ENCODE measurements at places on chromosomes 7 and 10.

DNA sequence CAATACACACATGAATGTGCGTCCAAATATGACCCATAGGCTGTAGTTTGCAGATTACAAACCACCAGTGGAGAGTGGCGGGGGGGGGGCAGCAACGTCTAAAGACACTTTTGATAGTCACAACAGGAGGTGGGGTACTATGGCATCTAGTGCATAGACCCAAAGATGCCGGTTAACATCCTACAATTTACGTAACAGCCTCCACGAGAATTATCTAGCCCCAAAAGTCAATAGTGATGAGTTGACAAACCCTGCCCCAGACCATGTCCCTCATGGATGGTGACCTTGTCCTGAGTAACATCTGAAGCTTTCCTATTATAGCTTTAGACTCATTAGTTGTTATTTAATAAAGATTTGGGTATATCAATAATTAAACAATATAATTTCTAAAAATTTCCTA, 31.6 kb downstream of the USP6NL start:
- DNase-seq: no peak

DNA sequence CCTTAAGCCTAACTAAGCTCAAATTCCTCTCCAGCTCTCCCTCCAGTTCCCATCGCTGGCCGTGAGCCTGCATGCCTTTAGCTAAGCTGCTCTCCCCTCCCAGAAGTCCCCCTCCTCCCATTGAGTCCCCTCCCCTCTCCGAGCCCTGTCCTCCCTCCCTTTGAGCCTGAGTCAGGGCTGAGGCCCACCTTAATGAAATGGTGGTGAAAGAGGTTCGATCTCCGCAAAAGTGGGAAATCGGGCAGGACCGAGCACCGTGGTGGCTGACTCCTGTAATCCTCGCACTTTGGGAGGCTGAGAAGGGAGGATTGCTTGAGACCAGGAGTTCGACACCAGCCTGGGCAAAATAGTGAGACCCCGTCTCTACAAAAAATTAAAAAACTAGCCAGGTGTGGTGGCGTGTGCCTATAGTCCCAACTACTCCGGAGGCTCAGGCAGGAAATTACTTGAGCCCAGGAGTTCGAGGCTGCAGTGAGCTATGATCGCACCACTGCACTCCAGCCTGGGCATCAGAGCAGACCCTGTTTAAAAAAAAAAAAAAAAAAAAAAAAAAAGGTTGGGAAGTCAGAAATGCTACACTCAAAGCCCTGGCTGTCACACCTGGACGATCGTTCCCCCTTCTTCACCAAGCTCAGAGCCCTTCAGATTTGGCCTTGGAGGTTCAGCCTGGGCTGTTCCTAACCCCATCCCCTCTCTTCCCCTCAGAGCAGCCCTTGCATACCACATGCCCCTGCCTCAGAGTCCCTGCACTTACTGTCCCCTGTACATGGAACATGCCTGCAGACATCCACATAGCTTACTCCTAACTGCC, 995 bp upstream of the CLDN3 start:
- DNase-seq: no peak

DNA sequence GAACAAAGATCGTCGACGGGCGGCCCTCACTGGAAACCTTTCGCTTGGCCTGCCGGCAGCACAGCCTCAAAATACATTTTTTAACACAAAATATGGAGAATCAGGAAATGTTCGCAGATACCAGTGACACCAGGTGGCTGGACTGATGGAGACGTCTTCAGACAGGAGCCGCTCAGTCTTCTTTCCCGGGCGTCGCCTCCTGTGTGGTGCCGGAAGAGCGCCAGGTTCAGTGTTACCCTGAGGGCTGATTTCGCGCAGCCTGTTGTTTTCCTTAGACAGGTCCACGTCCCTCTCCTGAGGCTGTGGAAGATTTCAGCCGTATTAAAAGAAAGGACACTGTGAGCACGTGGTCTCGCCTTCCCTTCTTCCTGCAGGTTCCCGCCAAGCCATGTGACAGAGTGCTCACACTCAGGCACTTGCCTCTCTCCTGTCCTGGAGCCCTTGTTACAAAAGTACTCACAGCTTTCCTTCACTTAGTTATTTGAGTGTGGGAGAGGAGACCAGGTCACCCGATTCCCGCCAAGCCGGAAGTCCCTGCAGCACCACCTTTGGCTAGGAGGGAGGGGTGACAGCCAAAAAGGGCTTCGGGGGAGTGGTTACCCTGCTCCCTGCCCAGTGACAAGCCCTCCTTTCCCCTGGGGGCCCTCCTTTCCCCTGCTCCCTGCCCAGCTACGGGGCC, 21.7 kb upstream of the PWWP2B start:
- no peak for DNase-seq

DNA sequence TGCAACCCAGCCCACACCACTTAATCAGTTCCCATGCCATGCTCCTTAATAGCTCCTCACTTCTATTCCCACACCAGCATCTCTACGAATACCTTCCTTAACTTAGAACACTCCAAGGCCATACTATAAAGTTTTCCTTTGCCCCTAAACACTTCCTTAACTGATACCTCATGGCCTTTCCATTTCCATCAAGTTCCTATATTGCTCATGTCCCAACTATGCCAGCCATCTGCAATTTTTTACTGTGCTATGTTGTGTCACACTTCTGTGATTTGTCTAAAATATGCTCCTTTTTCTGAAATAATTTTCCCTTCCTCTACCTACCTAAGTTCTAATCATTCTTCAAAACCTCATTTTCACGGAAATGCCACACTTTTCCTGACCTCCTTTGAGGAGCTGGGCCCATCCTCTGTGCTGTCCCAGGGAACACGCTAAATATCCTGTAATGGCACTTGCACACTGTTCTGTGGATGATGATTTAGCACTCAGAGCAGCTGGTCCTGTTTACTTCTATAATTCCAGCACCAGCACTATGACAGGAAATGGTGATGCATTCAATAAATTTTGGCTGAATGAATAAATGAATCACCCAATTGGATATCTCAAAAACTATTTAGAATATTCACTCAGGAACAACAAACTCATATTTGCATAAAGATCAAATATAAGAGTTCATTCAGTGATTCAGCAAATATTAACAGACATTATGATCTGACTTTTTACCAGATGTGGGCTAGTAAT, 266.5 kb upstream of the HGF start:
- DNase-seq: no peak

DNA sequence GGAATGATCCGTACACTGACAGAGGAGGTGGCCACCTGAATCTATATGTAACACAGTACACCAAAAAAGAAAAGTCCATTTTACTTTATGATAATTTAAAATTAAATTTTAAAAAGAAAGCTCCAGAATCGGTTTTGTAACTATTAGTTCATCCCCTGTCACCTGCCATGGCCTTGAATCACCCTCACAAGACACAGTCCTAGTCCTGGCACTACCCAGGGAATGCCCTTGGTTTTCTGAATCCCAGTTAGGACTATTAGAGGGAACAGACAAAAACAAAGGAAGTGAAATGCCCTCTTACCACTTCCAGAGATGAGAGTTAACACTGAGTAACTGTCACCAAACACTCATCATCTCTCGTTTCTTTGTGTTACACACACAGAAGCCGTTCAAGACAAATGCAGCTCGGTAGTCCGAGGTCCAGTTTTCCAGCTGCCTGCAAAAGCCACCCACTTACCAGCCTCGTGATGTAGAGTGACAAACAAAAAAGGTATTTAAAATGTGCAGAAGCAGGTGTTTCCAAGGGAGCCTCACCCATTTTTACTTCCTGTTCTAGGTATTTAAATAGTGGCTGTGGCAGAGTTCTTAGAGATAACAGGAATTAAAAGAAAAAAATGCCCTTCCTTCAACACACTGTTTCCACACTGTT, 6.1 kb downstream of the PTPRN2 start:
- DNase-seq: no peak

GRCh38 chr10:58511765-58512490, 744 bp upstream of the BICC1 start:
- no peak for DNase-seq

- no peak for DNase-seq
Observed at GRCh38 chr7:35263396-35263795, 9.5 kb upstream of the TBX20 start.

- DNase-seq: no peak
Observed at GRCh38 chr7:117248829-117249228, 74.0 kb downstream of the WNT2 start.

GRCh38 chr7:8938044-8938805, 504.8 kb downstream of the NXPH1 start:
- DNase-seq: no peak

DNA sequence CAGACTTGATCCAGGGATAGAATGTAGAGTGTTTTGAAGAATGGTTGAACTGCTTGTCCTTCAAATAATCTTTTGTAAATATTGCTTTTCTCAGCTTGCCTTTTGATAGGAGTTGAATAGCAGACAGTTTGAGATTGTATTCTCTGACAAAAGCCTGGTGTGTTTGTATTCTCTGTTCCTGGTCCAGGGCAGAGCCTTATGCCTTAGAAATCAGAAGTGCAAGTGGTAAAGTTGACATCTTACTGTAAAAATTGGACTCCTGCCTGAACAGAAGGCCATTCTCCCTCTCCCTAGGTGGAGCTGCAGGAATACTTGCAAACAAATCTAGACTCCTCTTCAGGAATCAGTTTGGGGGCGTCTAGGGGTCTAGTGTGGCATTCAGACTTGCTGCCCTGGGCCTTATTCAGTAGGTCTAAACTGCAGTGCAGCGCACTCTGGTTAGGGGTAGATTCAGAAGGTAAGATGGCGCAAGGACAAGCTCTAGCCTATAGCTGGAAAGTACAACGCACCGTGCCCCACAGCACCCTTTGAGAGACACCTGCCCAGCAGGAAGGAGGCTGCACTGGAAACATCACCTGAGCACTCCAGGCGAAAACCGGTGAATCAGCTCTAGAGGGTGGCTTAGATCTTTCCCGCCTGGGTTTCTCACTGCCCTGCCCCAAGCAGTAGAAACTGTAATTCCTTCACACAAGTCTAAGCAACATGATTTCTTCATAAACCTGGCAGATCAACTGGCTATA, 608.5 kb upstream of the GALNT17 start:
- DNase-seq: no peak

GRCh38 chr10:79293841-79294581, 53.3 kb upstream of the PPIF start:
- DNase-seq: no peak

- no peak for DNase-seq
Observed at GRCh38 chr7:38748056-38748610, 117.0 kb upstream of the AMPH start.

GRCh38 chr10:86342111-86342863, 24.3 kb downstream of the GRID1 start:
- no peak for DNase-seq

DNA sequence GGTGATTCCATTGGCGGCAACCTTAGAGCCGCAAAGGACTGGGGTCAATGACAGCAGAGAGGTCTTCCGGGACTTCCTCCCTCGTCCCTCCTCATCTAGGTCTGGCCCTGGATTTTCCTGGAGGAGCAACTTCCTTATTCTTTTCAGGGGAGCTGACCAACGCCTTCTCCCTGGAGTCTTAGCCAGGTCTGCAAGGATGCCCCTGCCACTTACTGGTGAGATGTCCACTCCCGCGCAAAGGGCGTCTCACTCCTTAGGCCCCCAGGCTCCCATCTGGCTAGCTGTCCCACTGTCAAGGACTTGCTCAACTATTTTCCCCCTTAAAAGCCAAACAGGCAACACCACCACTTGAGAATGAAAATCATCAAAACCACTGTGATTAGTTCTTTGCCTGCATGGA, 42.0 kb upstream of the NMT2 start:
- DNase-seq: no peak

DNA sequence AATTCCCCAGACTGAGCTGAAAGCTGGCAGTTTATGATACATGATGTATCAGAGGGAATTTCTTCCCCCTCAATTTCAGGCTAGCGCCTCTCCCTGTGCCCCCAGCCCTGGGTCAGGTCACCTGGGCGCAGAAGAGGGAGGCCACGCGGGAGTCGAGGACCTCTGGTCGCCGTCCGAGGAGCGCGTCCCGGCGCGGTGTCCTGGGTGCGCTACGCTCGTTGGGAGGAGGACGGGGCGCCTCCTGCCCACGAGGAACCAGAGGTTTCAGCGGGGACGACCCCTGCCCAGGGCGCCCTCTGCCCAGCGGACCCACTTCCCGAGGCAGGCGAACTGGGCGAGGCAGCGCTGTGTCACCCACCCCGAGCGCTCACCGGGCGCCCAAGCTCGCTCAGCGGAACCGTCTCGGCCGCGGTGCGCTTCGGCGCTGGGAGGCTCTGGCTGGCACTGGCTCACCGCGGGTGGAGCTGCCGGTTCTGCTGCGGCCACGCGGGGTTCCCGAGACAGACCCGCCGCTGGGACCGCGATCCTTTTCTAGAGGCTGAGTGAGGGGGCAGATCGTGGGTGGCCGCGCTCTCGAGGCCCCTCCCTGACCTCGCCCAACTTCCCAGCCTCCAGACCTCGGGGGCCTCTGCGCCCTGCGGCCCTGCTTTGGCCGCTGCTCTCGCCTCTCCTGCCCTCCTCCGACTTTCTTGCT, at the start of gene FAM237B:
Gene FAM237B, minus strand, starts transcription at position 504 of the 694 bp plus-strand sequence. CDS start 1,556 bp downstream, outside the sequence.
- peak; percentile 16 for DNase-seq

DNA sequence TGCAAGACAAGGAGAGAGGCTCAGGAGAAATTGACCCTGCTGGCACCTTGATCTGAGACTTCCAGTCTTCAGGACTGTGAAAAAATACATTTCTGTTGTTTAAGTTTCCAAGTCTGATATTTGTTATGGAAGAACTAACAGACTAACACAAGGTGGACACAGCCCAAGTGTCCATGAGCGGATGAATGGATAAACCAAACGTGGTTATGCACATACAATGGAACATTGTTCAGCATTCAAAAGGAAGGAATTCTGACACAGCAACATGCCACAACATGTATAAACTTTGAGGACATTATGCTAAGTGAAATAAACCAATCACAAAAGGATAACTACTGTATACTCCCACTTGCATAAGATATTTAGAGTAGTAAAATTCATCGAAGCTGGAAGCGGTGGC, 76.5 kb downstream of the FAM13C start:
- DNase-seq: no peak

DNA sequence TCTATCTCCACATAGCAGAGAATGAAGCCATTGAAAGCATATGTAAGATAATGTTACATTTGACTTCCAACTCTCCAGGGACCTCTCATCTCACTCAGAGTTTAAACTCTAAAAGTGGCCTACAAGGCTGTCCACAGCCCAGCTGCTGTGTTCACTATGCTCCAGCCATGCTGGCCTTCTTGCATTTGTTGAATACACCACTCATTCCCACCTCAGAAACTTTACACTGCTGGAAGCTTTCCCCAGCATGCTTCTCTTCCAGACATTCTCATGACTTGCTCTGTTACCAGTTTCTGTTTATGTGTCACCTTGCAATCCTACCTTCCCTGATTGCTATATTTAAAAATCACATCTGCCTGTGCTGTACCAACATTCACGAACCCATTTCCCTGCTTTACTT, 167.2 kb downstream of the WNT2 start:
- DNase-seq: no peak

- DNase-seq: no peak
Observed at GRCh38 chr10:104036069-104036384, 49.7 kb downstream of the COL17A1 start.

Measured in activated CD4-positive, alpha-beta T cell treated with anti-CD3 and anti-CD28 coated beads for 48 hours (primary cell).